ENCODE measurements at places on chromosomes 12 and 14. TPM values are rescaled to one million over a fixed set of nuclear protein-coding genes. Genes with fewer than 3 reads are reported as not detected.

DNA sequence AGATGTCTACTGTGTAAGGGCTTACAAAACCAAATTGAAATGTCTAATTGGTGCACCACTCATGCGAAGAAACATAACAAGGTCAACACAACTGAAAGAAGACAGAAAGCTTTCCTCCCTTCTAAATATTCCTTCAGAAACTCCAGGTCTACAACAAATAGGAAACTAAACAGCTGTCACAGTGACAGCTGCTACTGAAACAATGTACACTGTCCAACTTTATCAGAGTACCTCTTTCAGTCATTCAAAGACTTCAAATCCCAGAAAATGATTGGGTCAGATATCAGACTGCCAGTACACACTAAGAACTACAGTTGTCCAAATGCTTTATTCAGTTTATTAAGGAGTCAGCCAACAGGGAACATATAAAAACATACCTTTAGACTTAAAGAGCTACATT is 35.2 kb downstream of the CEP128 start:
- DNase-seq = no peak

GRCh38 chr12:51926718-51927117 is 19.4 kb downstream of the ACVRL1 start:
- peak; percentile 75 for DNase-seq

GRCh38 chr12:96220902-96221301 is 26.7 kb downstream of the ELK3 start:
- DNase-seq = no peak

DNA sequence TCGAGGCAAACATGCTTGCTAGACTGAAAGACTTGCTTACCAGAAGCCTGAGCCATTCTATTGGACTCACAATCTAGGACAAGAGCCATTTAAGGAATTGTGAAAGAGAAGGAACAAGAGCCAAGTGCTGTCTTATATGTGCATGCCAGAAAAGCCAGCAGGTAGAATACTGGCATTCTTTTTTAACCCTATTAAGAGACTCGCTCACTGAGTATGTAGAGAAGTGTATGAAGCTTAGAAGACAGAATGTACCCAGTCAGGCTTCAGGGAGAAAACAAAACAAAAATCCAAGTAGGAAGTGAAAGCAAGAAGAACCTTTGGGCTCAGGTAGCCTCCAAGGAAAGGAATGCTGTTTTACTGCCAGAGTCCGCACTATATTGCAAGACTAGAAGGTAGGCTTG is 65.9 kb downstream of the DCAF5 start:
- no peak for DNase-seq

DNA sequence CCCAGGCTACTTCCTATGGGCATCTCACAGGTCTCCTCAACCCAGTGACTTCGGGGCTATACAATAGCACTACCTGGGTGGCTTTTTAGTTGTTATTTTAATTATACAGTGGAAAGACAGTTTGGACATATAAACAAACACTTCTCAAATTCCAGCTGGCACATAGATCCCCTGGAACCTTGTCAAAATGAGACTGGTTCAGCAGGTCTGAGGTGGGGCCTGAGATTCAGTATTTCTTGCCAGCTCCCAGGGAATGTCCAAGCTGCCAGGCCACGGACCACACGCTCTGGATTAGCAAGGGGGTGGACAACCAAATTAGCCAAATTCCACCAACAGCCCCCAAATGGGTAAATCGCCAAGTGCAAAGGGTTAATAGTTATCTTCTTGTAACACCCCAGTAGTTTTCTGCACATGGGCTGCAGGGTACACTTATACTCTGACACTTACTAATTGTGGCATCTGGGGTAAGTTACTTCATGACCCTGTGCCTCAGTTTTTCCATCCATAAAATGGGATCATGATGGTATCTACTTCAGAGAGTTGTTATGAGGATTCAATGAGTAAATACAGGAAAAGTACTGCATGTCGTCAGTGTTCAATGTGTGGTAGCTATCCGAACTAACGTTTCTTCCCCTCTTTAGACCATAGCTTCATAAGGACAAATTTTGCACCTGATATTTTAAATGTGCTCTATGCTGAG is 789.4 kb upstream of the TBX3 start:
- DNase-seq = peak; percentile 47

- no peak for DNase-seq
Measured at GRCh38 chr12:615620-616019, 47.6 kb downstream of the NINJ2 start.

- peak; percentile 78 for DNase-seq
Measured at GRCh38 chr12:9331218-9331626, 123.0 kb upstream of the PZP start.

GRCh38 chr14:51663783-51664326 is 12.1 kb downstream of the FRMD6 start:
- DNase-seq = no peak

DNA sequence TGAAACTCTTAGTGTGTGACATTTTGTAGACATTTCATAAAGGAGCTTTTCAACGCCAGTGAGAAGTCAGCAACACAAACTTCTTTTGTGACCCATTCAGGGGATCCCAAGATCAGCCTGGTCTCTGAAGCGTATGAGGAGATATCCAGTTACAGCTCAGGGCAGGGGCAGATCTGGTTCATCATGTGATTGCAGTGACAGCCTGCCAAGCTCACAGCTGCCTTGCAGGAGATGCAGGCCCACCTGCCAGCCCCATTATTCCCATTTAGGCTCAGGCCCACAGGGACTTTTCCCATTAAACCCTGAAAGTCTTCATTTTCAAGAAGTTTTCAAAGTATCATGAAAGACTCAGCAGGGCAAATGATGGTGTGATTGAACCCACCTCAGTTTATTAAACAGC is 38.3 kb downstream of the SRGAP1 start:
- DNase-seq = no peak

- DNase-seq = no peak
Measured at GRCh38 chr14:22185191-22185590, 403.8 kb downstream of the DAD1 start.

- DNase-seq = no peak
Measured at GRCh38 chr12:111792155-111792855, 25.6 kb downstream of the ALDH2 start.

GRCh38 chr12:27550653-27550975 is 26.6 kb downstream of the PPFIBP1 start:
- DNase-seq = no peak

DNA sequence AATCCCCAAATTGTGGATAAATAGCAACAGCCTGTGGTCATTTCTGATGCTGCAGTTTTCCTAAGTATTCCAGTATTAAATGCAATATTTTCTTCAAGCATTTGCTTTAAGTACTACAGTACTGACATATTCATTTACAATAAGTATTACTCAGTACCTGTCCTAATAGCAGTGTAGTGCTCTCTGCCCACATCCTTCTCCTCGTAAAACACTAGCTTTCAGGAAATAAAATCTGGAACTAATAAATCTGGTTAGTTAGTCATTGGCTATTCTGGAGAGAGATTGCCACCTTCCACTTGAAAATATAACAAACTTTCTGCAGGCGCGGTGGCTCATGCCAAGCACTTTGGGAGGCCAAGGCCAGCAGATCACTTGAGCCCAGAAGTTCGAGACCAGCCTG is 441.5 kb downstream of the PRKD1 start:
- DNase-seq = no peak

Gene ADAMTS20
- polyA plus RNA-seq = not detected

Gene KRT75
- not detected for polyA plus RNA-seq

Data from stomach (tissue), 19 donors.